Cortex of kidney (tissue), 1 donor: ENCODE measurements at places on chromosomes 4 and X.

DNA sequence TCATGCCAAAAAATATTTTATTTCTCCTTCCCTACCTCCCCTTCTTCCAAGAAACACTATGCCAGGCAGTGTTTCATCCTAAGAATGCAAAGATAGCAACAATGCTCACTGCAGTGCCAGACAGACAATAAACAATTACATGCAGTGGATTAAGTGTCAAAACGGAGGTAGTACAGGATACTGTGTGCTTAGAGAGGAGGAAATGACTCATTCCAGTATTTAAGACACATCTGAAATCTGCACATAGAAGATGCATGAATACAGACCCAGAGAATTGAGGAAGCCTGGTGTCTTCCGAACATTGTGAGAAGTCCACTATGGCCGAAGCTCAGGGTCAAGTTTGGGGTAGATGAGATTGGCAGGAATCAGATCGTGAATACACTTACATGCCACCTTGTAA lies 326.4 kb downstream of the PPP3CA start:
- no peak for DNase-seq

- DNase-seq, result no peak
Observed at GRCh38 chr4:67080046-67080557, 465.2 kb downstream of the CENPC start.

DNA sequence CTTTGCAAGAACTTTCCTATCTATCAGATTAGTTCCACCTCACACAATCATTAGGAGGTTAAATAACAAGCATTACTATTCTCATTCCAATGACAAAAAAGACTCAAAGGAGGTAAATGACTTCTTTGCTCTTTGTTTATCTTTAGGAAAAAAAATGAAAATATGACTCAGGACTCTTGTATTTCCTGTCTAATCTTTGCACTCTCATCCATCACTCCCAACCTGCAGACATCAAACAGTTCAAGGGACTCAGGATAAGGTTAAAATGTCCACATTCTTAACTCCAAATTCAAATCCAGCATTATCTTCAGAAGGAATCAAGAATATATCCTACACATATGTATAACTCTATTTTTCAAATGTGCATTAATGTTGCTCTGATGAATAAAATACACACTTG lies 139.6 kb downstream of the UNC5C start:
- no peak for DNase-seq

DNA sequence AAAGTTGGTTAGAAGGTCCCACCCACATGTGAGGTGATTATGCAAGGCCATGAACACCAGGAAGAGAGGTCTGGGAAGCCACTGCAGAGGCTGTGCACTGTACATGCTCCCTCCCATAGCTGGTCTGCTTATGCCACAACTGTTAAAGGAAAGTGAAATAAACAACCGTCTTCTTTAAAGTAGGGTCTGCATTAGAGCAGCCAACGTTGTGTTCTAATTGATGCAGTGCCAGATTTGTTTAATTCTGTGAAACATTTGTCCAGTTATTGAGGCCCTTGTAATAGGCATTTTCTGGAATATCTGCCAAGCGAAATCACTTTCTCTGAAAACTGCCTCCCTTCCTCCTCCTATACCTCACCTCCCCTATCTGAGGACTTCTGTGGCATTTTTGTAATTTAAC lies 224.0 kb upstream of the LNX1 start:
- no peak for DNase-seq

- no peak for DNase-seq
Observed at GRCh38 chr4:126530996-126531585, 1101.7 kb upstream of the INTU start.

DNA sequence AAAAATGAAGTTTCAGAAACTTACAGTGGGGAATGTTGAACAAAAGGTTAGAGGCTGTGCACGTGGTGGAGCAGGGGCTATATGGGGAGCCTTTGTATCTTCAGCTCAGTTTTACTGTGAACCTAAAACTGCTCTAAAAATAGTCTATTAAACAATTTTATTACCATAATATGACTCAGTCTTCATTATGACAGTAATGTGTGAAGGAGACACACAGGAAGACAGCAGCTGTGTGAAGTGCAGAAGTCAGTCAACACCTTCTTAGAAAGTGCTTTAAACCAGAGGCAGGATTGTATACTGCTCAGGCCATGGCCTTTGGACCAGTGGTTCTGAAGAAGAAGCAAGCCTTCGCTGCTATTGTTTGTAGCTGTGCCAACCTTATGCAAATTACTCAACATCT lies 89.7 kb downstream of the ARHGAP10 start:
- no peak for DNase-seq

DNA sequence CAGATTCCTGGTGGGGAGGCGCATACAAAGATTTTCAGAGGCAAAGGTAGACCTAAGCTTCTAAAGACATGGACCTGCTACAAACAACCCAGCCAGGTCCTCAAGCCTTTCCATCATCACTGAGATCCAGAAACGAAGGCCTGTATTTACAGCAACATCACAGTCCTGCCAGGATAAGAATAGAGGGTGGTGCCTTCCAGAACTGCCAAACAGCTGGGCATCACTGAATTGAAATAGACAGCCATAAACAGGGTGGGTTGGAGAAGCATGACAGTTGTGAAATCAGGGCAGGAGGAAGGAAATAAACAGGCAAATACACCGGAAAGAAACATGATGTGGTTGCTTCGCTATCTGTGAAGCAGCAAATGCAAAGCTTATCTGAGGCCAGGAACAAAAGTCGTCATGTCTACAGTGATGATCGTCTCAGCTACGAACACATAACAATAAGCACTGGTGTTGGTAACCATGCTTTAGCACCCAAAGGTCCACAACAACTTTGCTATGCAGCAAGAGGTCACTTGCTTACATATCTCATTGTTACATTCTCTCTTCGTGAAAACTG lies 6.7 kb upstream of the TMEM154 start:
- DNase-seq, result no peak

- DNase-seq, result no peak
Observed at GRCh38 chr4:10275696-10276095, 159.1 kb upstream of the WDR1 start.

GRCh38 chrX:40878766-40879165 lies 143.4 kb upstream of the MED14 start:
- DNase-seq, result no peak

DNA sequence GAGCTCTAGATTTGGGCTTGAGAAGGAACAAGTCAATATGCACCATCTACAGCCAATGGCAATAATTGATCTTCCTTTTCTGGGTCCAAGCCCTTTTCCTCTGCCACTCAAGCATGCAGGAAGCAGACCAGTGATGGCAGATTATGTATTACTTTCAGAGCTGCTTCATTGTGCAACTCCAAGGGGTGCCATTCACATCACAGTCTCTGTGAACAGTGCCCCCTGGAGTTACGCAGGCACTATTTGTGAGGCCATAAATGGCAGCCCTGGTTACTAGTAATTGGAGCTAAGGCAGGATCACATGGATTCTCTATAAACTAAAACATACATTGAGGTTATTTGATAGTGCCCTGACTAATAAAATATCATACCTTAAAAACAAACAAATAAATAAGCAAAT lies 313.4 kb upstream of the SLC7A11 start:
- no peak for DNase-seq
